ENCODE measurements at places on chromosomes 6 and 20. TPM values are rescaled to one million over a fixed set of nuclear protein-coding genes. Genes with fewer than 3 reads are reported as not detected.

GRCh38 chr20:43901296-43901695 is 13.4 kb upstream of the TOX2 start:
- no peak for DNase-seq

DNA sequence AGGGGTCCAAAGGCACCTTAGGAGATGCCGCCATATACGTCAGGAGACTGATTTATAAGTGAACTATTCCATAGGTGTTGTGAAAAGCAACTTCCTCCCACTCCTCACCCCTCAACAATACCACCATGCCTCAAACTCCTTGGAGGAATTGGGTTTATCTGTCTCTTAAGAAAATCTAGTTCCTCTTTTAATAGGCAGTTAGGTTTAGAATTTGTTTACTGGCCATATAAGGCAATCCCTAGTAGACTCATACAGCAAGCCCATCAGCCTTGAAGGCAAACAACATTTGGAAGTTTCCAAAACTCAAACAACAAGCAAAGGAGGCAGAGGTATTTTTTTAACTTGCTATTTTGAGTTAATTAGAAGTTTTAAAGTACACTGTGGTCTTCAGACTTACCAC is 66.1 kb downstream of the PRND start:
- DNase-seq = no peak

Gene PDYN
- not detected for total RNA-seq

Gene SALL4
- not detected for total RNA-seq

Gene HTR1E
- not detected for total RNA-seq

Gene TMEM151B
- total RNA-seq = not detected
